ENCODE measurements at places on chromosomes 1 and 21.

- DNase-seq = no peak
Observed at GRCh38 chr1:42753070-42753469, 13.0 kb upstream of the CLDN19 start.

DNA sequence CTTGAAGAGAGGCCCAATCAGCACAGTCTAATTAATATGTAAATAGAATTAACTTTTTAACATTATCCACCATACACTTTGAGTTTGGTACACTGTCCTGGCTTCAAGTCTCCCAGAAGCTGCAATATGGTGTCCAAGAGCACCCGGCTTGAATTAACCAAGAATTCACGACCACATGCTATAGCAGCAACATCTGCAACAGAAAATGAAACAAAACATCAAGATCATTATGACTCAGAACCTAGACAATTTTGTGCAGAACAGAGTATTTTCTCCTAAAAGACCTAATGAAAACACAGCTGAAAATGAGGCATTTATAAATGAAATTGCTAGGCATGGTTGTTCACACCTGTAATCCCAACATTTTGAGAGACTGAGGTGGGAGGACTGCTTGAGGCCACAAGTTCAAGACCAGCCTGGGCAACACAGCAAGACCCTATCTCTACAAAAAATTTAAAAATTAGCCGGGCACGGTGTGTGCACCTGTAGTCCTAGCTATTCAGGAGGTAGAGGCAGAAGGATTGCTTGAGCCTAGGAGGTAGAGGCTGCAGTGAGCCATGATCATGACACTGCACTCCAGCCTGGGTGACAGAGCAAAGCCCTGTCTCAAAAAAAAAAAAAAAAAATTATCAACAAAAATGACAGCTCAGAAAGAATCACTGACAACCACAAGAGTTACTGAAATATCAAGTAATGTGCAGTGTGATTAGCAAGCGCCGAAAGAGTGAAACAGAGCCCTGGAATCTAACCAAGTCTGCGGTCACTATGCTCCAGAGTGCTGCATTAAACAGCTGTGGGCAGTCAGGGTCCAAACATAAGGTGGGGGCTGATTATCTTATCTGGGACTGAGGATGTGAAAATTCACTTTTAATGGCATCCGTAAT, 45.3 kb downstream of the HSF2BP start:
- no peak for DNase-seq

- DNase-seq = no peak
Observed at GRCh38 chr1:9922342-9922741, 12.3 kb upstream of the CTNNBIP1 start.

GRCh38 chr1:203536980-203537455, 43.1 kb downstream of the OPTC start:
- DNase-seq = no peak

DNA sequence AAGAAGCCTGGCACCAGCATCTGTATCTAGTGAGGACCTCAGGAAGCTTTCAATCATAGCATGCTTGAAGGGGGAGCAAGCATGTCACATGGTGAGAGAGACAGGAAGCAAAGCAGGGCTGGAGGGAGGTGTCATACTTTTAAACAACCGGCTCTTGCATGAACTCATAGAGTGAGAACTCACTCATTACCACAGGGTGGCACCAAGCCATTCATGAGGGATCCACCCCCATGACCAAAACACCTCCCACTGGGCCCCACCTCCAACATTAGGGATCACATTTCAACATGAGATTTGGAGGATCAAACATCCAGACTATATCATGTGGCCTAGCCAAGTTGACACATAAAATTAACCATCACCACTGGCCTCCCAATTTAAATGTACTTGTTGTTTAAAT, 125.1 kb upstream of the KCND3 start:
- DNase-seq = no peak

DNA sequence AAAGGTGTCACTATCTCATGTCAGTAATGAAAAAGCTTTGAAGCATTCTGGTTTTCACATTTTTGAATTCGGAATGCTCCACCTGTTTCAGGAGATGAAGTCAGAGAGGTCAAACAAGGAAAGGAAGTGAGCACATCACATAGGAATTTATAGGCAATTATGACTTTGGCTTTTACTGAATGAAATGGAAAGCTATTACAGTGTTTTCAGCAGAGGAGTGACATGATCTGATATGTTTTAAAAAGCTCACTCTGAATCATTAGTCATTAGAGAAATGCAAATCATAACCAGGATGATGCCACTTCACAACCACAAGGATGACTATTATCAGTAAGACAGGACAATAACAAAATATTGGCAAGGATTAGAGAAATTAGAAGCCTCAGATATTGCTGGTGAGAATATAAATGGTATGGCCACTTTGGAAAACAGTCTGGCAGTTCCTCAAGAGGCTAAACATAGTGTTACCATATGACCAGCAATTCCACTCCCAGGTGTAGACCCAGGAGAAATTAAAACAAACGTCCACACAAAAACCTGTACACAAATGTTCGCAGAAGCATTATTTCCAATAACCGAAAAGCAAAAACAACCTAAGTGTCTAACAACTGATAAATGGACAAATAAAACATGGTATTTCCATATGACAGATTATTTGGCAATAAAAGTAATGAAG, 7.5 kb downstream of the TAF1A start:
- no peak for DNase-seq

DNA sequence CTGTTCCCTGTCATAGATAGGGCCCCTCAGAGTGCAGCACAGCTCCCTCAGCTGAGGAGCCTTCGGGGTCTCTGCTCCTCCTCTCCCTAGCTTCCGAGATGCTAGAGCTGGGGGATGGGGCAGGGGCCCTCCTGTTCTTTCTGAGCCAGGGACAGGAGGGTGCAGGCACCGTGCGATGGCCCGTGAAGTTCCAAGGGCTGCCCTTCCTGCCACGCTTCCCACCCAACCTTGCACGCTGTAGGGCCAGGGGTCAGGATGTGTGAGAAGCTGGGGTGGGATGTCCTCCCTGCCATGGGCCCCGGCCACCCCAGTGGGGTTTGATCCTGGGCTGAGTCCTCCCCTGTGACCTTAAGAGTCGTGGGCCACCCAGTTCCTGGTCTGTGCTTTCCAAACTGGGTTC, 240.7 kb upstream of the C1orf174 start:
- DNase-seq = no peak

DNA sequence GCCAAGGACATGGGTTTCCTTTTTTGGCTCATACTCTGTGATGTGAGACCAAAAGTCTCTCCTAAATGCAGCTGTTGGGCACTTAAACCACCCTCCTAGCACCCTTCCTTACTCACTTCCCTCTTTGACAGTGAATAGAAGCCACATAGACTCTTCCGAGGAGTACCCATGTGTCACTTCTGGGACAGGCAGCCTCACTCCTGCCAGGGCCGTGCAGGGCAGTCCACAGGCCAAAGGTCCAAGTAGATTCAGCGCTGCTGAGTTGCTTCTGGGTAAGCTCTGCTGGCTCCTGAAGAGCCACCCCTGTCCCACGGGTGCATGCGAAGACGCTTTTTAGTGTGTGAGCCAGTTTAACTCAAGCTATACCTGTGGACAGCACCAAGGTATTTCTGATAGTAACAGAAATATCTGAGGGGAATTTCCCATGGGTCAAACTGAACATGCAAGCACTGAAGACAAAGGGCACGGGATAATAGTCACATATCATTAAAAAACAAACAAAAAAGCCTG, 36.8 kb upstream of the BMP8B start:
- DNase-seq = no peak

- peak; percentile 75 for DNase-seq
Observed at GRCh38 chr1:150560011-150560438, 10.8 kb downstream of the ADAMTSL4 start.

DNA sequence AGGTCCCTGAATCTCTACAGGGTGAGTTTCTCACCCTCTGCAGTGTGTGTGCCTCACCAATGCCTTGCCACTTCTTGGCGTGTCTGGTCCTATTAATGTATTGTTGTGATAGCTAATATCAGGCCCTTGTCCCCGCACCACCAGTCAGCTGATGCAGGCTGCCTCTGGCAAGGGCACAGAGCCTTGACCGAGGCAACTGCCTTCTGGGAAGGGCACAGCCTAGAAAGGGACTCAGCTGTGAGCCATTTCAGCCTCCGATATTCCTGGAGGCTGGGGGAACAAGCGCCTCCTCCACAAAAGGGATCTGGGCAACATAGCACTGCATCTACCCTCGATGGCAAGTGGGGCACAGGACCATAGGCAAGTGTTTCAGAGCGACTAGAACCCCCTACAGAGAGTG, 27.0 kb downstream of the IL10RB start:
- no peak for DNase-seq

DNA sequence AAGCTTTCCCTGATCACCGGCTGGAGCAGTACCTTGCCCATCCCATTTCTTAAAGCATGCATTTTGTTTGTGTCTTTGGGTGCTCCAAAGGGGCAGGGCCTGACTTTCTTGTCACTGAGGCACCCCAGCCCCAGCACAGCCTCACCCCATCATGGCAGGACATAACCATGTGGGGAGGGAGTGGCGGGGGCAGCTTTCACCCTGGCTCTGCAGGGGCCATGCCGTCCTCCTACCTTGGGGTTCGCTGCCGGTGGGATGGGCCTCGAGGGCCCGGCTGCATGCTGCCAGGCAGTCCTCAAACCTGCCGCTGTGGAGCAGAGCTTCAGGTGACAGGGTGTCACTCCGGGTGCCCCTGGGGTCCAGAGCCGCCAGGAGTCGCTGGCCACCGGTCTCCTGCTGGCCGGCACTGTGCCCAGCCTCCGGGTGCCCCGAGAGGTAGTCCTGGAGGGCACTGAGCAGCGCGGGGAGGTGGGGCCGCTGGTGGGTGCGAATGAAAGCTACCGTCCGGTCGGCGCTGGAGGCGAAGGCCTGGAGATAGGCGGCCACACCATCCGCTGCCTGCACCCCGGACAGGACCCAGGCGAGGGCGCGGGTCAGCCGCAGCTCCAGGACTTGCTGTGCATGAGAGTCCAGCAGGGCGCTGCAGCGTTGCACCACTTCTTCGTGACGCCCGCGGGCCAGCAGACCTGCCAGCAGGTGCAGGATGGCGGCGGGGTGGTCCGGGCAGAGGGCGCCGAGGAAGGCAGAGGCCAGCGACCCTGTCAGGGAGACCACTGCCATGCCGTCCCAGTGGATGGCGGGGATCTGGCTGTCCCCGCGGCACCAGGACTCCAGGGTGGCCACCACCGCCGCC, 1.5 kb downstream of the TTC34 start:
- DNase-seq = no peak

- DNase-seq = no peak
Observed at GRCh38 chr1:227388214-227389168, 70.2 kb upstream of the CDC42BPA start.

DNA sequence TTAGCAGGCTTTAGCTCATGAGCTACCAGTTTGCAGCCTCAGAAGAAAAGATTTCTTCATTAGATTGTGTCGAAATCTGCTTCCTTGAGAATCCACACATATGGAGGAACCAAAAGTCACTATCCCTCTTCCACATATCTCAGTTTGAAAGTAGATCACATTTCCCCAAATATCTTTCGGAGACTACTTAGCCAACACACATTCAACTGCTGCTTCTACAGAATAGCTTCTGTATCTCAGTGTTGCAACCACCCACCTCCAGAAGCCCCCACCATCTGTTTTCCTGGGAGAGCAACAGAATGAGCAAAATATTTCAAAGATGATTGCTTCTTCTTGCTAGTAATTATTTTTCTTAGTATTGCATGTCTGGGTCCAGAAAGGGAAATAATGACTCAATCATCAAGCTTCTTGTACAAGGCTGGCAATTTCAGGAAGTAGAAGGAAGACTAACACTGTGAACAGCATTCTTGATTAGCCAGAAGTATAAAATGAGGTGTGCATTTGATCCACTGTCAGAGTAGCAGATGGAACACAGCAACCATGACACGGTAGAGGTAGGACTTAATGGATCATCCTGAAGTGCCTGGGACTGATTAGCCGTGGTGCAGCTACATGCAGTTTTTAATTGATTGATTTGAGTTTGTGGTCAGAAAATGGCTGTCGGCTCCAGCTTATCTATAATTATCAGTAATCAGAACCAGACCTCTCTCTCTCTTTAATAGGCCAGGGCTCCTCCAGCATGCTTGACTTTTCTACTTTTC, 24.9 kb downstream of the ZC3H11B start:
- DNase-seq = no peak

DNA sequence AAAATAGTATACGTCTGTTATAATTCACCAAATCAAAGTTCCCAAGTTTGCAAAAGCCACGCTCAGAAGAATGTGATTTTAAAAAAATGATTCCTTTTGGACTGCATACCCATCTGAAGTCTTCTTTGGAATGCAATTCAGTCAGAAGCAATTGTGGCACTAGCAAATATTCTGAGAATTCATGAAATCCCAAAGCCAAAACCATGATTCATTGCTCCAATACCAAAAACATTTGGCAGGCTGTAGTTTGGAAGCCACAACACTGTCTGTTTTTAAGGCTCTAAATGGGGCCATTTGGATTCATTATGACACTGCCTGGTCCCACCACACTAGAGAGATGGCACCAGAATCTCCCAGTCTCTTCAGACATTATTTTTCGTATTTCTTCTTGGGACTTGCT, 21.8 kb upstream of the LRRC53 start:
- no peak for DNase-seq

- no peak for DNase-seq
Observed at GRCh38 chr1:183968386-183968785, 69.1 kb downstream of the COLGALT2 start.

GRCh38 chr1:109537450-109538178, 2.1 kb upstream of the GPR61 start:
- DNase-seq = no peak

GRCh38 chr1:46157916-46158311, 17.0 kb upstream of the TSPAN1 start:
- DNase-seq = no peak

- peak; percentile 47 for DNase-seq
Observed at GRCh38 chr1:157496121-157496526, 56.2 kb downstream of the FCRL5 start.

DNA sequence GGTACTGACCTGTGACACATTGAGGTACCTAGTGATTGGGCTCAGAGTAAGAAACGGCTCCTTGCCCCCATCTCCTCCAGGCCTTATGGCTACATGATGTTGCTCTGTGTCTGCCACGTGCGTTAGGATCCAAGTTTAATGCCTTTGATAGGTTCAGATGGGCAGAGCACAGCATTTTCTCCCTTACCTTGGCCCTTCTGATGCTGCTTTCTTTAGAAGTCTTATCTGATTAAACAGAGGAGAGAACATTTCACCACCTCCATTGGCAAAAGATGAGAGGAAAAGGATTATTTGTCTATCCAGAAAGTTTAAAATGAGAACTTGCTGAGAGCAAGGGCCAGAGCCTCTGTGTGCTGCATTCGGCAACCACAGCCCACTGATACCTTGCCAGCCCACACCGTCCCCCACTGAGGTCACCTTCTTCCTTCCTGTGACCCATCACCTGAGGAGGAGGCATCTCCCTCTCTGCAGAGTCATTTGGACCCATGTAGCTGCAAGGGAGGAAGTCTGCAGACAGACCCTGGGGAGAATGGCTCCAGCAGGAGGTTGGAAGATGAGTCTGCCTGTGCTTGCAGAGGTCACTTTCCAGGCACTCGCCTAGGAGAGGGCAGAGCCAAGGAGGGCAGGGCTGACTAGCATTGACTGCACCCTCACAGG, 16.7 kb downstream of the SHISA4 start:
- DNase-seq = no peak

GRCh38 chr1:26829184-26829911, 2.9 kb downstream of the ZDHHC18 start:
- DNase-seq = no peak
